ENCODE measurements at places on chromosomes 12 and 14.

DNA sequence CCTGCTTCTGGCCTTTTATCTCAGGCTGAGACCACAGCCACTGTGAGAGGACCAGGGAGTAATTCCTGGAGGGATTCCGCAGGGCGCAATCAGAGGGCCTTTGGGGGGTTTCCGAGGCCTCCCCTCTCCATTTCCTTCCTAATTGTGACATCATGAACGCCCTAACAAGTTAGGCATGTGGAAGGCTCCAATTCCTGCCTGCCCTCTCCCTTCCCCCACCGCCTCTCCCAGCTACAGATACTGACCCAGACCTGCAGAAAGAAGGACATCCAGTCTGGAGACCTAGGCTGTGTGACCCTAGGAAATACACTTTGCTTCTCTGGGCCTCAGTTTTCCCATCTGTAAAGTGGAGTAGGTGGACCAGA is 637.9 kb downstream of the MED13L start:
- DNase-seq: no peak

DNA sequence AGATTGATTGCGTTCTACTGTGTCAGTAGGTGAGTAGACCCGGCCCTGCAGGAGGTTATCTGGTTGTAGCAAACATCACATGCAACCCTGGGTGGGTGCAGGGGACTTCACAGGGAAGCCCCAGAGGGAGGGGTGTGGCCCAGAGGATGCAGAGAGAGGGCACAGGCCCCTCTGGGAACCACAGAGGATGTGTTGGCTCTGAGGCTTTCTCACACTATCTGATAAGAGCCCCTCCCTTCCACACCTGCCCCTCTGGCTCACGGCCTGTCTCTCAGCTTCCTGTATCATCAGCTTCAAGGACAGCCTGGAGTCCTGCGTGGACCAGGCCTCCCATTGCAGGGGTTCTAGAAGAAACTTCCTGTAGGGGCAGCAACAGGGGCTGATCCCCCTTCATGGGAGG is 101.9 kb downstream of the RIN3 start:
- peak; percentile 70 for DNase-seq

GRCh38 chr14:23864861-23865260 is 88.7 kb upstream of the DHRS4 start:
- no peak for DNase-seq

GRCh38 chr14:51293149-51293911 is 53.3 kb downstream of the TMX1 start:
- no peak for DNase-seq

DNA sequence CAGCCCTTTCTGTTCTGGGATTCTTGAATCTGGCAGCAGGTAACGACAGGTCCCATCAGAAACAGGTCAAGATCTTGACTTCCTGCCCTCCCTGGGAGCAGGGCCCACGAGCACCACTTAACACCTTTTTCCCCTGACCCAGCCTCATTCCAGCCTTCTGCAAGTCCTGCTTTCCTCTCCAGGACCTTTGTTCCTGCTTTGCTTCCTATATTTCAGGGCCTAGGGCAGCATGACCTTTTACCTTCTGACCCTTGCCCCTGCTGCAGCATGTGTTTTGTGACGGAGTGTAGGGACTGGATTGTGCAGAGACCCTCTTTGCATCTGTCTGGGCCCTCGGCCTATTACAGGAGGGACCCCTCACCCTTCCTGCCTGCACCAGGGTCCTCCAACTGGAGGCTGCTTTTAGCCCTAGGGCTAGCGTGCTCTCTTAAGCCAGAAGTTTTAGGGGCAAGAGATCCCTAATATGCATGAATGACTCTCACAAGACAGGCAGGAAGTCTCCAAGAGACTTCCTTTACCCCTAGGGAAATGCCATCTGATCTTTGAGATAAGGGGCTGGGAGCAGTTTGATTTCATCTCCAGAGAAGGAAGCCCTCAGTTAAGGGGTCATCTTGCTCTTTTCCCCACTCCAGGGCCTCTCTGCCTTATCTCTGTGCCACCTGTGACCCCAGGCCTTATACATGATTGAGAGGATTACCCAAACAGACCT is 209.4 kb upstream of the BCL2L14 start:
- no peak for DNase-seq

- no peak for DNase-seq
Measured at GRCh38 chr12:103769240-103769945, 71.6 kb downstream of the NT5DC3 start.

- no peak for DNase-seq
Measured at GRCh38 chr14:103488960-103489359, 33.7 kb downstream of the CKB start.

GRCh38 chr14:23544511-23545447 is 6.8 kb downstream of the ZFHX2 start:
- no peak for DNase-seq

GRCh38 chr12:38555620-38556591 is 239.3 kb downstream of the ALG10B start:
- DNase-seq: no peak

DNA sequence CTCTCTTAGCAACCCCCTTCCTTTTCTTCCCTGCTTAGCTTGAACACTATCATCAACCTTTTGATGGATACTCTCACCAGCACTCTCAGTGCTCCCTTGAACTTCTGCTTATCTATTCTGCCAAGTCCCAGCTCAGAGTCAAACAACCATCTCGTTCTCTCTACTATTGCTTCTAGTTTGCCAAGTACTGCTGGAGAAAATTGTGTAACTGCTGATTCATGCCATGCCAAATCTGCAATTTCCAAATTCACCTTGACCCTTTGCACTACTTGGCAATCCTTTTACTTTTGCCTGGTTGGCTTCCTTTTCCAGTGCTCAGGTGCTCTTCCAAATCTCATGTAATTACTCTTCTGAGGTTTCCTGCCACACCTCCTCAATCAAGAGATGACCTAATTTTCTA is 2.8 kb upstream of the CCDC196 start:
- DNase-seq: no peak

GRCh38 chr12:42213023-42213422 is 25.0 kb downstream of the YAF2 start:
- no peak for DNase-seq

DNA sequence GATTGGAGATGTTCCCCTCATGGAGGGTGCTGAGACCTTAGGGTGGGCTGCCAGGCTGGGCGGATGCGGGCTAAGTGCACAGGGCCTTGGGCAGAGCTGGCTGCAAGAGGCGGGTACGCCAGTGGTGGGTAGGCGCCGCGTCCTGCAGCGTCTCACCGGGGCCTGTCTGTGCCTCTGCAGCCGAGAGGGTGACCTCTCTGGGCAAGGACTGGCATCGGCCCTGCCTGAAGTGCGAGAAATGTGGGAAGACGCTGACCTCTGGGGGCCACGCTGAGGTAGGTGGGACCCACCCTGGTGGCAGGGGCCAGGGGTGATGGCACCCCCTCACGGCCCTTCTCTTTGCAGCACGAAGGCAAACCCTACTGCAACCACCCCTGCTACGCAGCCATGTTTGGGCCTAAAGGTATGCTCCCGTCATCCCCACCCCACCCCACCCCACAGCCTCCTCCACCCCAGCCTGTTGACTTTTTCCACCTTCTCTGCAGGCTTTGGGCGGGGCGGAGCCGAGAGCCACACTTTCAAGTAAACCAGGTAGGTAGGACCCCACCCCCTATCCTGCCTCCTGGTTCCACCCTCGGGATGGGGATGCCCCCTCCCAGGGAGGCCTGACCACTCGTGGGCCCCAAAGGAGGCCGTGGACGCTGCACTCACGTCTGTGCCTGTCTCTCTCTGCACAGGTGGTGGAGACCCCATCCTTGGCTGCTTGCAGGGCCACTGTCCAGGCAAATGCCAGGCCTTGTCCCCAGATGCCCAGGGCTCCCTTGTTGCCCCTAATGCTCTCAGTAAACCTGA is 1.5 kb downstream of the CRIP1 start:
- DNase-seq: peak; percentile 67

- DNase-seq: no peak
Measured at GRCh38 chr12:31033681-31034080, 40.0 kb upstream of the DDX11 start.

GRCh38 chr12:108734200-108734906 is 3.0 kb upstream of the CORO1C start:
- no peak for DNase-seq

- no peak for DNase-seq
Measured at GRCh38 chr12:103455020-103455763, 40.6 kb downstream of the C12orf42 start.

GRCh38 chr12:67043771-67044170 is 225.4 kb upstream of the CAND1 start:
- no peak for DNase-seq

DNA sequence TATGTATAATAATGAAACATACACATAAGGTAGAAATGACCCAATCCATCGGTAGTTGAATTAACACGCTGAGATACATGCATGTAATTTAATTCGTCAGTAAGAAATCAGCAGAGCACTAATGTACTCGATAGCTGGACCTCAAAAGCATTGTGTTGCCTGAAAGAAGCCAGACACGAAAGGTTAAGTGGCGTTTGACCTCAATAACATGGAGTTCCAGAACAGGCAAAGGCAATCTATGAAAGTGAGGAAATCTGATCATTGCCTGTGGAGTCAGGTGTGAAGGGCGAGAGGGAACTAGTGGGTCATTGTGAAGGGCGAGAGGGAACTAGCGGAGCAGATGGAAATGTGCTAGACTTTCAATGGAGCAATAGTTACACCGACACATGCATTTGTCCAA is 970.4 kb upstream of the TMEM132C start:
- DNase-seq: no peak
